ENCODE measurements at places on chromosomes 6 and 20.

DNA sequence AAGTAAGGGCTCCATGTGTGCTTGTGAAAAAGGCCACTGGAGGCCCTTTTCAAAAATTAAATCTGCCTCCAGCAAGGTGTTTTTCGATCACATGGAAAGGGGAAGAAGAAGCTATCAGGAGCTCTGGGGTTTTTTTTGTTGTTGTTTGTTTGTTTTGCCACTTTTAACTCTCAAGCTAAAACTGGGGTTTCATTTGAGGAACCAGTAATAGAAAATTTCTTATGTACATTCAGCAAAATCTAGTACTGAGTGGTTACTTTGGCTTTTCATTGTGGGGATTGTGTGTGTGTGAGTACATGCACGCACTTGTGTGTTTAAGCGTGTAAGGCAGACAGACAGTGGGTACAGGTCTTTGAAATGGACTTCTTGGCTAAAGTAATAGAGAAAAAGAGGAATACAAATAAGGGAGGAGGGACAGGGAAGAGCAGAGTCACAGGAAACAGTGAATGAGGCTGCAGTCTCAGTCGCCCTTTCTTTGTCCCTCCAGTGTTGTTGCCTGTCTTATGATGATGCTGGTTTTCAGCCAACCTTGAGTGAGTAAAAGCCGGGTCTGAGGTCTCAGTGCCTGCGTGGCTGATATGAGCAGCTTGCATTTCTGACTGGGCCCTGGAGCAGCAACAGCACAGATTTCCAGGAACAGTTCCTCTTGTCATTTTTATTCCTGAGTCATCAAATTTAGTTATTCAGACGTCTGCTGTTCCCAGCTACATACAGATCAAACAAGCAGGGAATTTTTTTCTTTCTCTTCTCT, 26.2 kb downstream of the SLC16A10 start:
- no peak for DNase-seq

DNA sequence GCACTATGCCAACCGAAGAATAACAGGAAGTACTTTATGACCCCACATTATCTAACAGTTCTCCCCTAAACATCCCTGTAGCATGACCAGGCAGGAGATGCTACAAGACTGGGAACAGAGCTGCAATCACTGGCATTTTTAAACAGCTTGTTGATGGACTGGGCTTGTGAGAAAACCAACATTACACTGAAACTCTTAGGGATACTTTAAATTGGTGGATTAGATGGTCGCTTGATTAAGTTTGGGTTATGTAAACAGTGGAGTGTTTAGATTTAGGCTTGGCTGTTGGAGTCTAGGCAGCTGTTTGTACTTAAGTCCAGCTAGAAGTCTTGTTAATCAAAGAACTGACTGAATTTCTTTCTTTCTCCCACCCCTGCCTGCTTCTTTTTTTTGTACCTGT, 234.1 kb upstream of the BMP2 start:
- DNase-seq: no peak

DNA sequence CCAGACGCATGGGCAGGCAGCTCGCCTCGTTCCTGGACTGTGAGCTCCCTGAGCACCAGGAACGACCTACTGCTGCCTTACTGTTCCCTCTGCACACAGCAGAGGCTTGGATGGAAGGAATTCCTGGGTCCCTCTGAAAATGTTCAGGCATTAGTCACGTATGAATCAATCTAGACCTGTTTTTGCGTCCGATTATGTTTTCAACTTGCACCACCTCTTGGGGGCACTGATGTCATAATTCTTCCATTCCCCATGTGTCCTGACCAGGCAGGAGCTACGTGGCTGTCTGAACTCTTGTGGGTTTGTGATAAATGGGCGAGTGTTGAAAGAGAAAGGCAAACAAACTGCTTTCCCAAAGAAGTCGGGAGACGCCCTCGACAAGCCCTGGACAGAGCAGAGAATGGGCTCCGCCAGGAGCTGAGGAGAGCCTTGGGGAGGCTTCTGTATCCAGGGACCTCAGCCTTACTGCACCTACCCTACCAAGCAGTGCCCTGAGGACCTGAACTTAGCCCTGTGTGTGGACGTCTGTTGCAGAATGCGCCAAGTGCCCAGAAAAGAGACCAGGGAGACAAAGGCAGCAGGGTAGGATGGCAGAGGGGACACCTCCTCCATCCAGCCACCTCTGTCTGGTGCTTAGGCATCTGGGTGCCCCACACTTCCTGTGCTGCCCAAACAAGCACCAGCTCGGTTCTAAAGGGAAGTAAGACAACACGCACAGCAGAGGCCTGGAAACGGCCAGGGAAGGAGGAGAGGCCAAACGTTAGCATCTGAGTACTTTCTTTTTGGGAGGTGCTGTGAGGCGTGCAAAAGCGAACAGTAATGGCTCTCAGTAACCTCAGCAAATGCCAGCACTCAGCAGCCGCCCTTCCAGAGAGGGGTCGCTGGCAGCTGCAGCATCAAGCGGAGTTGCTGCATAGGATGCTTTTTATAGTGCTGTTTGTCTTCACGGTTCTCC, 124.2 kb downstream of the LY86 start:
- DNase-seq: no peak

- no peak for DNase-seq
These were observed 487.5 kb downstream of the EPM2A start for GRCh38 chr6:145247692-145248419.

DNA sequence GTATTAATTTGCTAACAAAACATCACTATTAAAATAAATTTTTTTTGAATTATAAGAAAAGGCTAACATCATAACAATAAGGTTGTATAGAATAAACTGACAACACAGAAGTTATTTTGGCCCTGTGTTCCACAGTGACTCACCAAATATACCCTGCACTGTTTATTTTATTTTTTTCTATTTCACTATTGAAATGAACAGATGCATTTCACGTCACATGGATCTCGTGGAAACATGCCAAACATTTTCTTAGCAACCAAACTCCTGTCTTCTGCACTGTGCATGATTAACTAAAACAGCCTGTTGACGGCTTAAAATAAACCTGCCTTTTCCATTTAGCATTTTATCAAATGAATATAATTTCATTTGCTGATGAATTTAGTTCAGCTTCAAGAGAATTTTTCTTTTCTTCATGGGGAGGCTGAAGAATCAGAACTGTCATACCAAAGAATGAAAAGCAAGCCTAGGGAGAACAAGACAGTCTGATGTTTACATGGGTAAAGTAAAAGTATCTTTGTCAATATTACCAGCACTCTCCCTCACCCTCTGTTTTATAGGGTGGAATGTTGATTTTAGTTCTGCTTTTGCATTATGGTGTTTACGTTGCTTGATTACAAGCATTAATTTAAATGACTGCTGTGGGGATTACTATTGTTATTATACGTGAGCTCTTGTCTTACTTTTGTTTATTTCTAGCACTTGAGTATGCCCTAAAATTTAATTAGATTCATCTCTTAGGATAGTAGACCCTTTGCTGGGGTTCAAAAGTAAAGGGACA, 115.3 kb downstream of the LCA5 start:
- no peak for DNase-seq
